ENCODE measurements at places on chromosomes 6 and 20.

DNA sequence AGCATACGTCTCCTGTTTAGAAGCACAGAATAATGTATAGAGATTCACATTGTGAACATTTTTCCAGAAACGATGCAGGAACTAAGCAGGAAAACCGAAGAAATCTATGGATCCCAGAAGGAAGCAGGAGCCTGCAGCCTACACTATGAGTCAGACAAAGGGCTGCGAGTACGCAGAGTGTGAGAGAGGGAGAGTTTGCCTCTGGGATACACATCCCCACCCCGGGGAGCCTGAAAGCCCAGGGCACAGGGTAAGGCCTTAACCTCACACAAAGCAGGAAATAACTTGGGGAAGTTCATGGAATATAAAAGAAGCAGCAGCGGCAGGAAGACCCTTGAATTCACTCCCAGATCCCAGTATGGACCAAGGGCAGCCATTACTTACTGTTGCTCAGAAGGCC lies 842.1 kb upstream of the MANEA start:
- no peak for DNase-seq

GRCh38 chr6:20056350-20056992 lies 155.8 kb downstream of the MBOAT1 start:
- DNase-seq, result no peak

DNA sequence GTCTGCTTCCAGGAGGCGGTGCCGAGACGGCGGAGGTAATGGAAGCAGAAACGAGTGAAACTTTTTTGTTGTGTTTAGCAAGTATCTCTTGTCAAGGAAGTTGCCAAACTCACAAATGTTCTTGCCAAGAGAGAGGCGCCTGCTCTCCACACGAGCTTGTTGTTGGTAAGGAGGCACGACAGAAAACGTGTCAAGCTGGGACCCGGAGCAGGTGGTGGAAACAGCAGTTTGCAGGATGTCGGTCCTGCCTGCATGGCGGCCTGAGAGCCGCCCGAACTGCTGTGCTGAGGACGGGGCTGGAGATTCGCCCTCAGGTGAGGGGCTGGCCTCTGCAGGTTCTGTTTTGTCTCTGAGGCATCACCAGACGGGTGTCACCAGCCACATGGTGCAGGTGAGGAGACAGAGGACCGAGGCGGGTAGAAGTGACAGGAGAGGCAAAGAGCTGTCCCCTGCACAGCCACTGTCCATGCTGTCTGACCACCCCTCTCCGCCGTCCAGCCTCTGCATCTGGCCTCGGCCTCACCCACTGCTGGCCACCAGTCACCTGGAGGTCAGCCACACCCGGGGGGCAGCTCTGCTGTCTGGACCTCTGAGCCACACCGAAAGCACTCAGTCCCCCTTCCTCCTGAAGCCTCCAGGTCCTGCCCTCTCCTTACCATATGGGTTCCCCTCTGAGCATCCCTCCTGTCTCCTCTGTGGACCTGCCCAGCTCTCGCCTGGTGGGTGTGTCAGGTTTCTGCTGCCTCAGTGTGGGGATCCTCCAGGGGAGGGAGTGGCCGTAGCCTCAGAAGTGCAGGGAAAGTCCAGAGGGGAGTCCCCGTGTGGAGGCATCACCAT lies 261.5 kb downstream of the TAF4 start:
- no peak for DNase-seq

GRCh38 chr6:129110690-129111343 lies 227.9 kb downstream of the LAMA2 start:
- no peak for DNase-seq

GRCh38 chr6:144334150-144334708 lies 49.1 kb downstream of the UTRN start:
- peak; percentile 74 for DNase-seq

Measured in stimulated activated CD8-positive, alpha-beta memory T cell treated with anti-CD3 and anti-CD28 coated beads, Interleukin-15, amount 100 ng/mL, for 4 hours (primary cell).